ENCODE measurements at places on chromosomes 7 and 10.

DNA sequence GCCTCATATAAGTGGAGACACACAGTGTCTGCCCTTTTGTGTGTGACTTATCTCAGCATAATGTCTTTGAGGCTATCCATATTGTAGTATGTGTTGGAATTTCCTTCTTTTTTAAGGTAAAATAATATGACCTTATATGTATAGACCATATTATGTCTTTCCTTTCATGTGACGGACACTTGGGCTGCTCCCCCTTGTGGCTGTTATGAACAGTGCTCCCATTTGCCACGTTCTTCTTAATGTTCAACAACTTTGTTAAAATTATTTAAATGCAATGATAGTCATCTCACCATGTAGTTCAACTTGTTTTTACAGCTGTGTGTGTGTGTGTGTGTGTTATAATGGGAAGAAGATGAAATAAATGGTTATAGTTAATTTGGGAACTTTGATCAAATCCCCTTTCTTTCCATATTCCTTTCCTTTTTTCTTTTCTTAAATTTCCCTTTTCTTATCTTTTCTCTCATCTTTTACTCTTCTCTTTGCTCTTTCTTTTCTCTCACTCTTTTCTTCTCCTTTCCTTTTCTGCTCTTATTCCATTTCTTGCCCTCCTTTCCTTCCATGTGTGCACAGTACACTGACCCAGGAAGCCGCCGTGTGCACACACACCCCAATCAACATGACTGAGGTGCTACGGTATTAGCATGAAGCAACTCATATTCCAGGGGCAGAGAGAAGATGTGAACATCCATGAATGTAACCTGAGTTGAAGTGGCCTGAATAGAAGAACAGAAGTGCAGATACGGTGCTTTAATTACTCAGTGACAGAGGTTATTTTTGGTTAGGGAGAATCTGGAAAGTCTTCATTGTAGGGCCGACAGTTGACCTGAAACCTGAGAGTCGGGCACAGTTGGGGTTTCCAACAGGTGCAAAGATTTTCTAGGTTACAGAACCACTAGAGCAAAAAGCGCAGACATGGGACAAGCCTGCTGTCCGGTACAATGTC, 596.6 kb downstream of the SDK1 start:
- peak; percentile 64 for DNase-seq

DNA sequence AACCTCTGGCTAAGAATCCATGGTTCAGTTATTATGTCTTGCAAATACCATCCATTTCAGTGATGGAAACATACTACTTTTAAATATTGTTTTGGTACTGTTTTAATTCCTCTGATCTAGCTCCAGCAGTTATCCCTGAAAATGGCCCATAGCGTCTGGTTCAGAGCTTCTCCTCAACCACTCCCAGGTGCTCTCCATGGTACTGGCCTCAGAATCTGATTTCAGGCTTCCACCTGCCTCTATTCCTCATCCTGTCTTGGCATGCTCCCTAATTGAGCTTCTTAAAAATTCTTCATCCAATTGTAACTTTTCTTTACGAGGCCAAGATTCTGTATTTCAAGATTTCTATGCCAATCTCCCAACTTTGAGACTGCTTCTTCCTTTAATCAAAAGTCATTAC, 236.3 kb downstream of the HTR7 start:
- DNase-seq, result peak; percentile 35

DNA sequence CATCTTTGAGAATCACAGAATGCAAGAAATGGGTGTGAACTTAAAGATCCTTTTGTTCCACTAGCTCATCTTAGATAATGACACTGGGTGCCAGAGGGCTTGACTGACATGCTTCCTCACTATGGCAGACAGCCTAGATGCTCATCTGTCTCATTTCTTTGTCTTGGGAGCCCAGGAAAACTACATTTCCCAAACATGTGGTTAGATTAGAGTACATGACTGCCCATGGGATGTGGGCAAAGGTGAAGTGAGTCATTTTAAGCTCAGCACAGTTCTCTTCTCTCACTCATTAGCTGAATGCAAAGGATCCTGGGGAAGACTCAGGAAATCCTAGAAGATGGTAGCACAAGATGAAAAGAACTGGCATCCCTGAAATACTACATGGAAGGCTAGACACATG, 32.5 kb upstream of the TBX20 start:
- DNase-seq, result peak; percentile 34

DNA sequence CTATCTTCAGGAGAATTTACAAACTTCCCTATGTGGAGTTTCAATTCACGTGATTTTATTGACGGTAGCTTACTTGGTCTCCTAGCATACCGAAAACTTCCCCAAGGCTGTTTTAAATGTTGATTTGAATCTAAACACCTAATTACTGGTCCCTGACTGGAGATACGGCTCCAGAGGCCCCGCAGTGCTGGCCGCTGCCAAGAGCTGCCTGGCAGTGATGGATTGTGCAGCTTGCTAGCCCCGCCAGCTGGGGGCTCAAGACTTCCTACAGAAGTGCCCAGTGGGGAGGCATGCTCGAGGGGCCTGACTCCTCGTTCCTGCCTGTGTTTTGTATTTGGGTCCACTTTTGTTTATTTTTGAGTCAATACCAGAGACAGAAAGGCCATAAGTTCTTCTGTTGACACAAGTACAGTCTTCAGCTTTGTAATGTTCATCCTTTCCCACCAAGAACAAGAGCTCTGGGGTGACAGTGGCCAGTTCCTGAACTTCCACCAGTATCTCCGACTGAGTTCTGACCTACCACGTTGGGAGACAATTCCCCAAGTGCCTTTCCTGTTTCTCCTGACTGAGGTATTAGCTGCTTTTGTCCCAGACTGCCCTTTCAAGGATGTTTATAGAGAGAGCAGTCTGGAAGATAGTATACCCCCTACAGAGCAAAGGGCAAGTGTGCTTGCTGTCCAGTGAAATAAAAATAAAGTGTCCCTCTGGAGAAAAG, 80.7 kb upstream of the CXCL12 start:
- DNase-seq, result no peak

GRCh38 chr10:82981137-82981723, 1106.2 kb downstream of the NRG3 start:
- DNase-seq, result no peak

DNA sequence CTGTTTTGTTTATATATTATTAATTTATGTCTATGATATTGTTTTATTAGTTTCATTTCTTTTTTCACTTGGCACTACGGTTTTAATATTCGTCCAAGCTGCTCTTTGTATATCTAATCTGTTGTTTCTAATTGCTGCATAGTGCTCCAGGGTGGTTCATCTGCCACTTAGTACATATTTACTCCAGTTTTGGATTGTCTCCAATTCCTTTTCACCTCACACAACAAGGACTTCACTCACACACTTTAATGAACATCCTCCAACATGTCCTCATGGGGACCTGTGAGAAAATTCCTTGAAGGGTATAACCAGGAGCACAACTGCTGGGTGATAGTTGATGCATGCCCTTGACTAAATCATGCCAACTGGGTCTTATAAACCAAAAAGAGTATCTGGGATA, 14.1 kb upstream of the NOC3L start:
- no peak for DNase-seq
